ENCODE measurements at places on chromosomes 2 and 18.

GRCh38 chr2:134669731-134670669 lies 48.8 kb downstream of the TMEM163 start:
- no peak for DNase-seq

DNA sequence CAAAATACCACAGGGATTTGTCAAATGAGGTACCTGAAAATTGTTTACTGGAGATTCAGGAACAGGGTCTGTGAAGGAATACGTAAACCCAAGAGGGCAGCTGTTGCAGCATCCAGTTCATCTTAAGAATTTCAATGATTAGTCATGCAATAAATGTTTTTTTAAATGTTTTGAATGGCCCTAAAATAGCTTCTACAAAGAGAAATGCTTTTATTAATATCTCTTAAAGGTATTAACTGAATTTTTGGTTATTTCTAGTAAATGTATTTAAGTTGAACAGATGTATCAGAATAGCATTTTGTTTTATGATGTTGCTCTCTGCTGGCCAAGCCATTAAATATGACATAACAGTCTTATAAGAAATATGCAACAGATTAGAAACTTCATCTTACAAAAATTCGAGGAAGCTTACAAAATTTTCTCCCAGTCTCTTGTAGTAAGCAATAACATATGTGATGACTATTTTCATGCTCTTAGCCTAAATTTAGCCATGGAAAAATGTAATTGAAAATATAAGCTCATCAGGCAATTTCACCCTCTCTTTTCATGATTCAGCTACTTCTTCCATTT lies 863.9 kb downstream of the SUCLG1 start:
- no peak for DNase-seq

GRCh38 chr2:128573116-128573515 lies 254.4 kb upstream of the HS6ST1 start:
- no peak for DNase-seq

- no peak for DNase-seq
Observed at GRCh38 chr2:176794392-176794791, 418.2 kb upstream of the HNRNPA3 start.

GRCh38 chr2:134379293-134379692 lies 125.4 kb downstream of the MGAT5 start:
- no peak for DNase-seq

Measured in NCI-H774 (cell line).